ENCODE measurements at places on chromosomes 4 and X.

DNA sequence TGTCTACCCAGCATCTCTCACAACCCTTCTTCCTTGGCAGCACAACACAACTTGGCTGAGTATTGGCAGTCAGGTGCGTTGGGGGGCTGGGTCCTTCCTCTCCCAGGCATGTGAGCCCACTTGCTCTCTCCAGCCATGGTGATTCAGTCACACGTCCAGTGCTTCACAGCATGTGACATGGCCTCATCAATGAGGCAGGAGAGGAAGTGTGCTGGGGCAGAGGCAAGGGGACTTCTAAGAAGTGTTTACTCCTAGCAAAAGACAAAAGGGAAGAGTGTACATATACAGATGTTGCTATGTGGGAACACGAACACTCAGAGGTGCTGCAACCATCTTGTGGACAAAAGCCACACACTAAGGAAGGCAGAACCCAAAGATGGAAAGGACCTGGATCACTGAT lies 380.8 kb downstream of the FBXW7 start:
- no peak for DNase-seq

- no peak for DNase-seq
These were observed 61.6 kb upstream of the NAP1L5 start for GRCh38 chr4:88759039-88759894.

GRCh38 chr4:24722026-24722568 lies 73.3 kb upstream of the SOD3 start:
- no peak for DNase-seq

DNA sequence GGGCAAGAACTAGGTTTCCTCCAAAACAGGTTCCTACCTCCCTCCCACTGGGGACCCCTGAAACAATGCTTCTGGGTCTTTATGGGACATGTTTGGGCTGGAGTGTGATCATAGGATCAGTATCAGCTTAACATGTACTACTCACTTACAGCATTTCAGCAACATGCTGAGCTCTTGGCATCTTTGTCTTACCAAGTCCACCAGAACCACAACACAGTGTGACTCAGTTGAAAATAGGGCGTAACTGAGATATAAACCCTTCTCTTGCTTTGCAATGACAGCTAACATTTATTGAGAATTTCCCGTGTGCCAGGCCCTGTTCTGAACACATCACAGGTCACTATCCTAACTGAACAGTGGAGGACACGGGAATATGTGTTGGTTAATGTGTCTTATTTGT lies 218.5 kb upstream of the LNX1 start:
- peak; percentile 68 for DNase-seq
